ENCODE measurements at places on chromosomes 5 and 9. TPM values are rescaled to one million over a fixed set of nuclear protein-coding genes. Genes with fewer than 3 reads are reported as not detected.

Gene PTGDS
- not detected for total RNA-seq

Gene CATSPER3
- total RNA-seq, result 0.54 TPM

DNA sequence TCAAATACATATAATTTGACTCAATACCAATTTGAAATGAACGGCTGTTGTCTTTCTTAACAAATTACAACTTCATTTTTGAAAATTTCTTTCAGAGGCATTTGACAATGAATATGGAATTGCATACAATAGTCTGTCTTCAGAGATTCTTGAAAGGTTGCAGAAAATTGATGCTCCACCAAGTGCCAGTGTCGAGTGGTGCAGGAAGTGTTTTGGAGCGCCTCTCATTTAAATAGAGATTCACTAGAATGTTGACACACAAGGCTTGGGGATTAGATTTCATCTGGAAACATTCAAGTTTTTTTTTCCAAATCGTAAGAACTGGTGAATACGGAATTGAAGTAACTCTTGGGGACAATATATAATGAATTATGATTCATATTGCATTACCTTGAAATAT is 8.1 kb downstream of the RPS6 start:
- DNase-seq, result no peak

GRCh38 chr9:123655681-123656423 is 274.1 kb downstream of the DENND1A start:
- no peak for DNase-seq

DNA sequence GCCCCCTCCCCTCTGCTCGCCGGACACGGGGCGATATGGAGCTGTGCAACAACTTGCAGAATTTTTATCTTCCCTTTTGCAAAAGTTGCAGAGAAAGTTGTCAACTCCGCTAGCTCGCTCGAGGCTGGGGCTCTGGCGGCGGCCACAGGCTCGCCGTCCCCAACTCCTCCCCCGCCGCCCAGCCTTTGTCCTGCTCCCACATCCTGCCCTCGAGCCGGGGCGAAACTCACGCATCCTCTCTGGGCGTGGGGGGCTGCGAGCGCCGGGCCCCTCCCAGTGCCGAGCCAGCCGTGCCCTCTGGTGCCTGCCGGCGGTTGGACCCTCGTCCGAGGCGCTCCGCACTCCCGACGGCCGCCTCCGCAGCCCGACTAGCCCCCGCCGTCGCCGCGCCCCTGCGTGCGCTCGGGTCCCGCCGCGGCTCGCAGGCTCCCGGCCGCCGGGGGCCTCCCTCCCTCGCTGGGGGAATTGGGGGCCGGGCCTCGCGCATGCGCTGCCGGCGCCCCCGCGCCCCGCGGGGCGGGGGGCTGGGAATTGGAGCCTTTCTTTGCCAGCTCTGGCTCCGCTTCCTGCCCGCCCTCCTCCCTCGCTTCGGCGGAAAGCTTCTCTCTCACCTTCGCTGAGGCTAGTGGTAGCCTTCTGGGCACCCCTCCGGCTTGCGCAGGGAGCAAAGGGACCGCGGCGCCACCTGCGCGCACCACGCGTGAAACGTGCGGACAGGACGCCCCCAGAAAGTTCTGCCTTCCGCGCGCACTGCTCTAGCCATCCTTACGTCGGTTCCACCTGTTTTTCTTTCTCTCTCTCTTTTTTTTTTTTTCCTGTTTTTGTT is at the start of gene CCNJL:
Gene CCNJL, minus strand, starts transcription at position 431 of the 826 bp plus-strand sequence. CDS start 641 bp downstream, outside the sequence.
- peak; percentile 87 for DNase-seq

DNA sequence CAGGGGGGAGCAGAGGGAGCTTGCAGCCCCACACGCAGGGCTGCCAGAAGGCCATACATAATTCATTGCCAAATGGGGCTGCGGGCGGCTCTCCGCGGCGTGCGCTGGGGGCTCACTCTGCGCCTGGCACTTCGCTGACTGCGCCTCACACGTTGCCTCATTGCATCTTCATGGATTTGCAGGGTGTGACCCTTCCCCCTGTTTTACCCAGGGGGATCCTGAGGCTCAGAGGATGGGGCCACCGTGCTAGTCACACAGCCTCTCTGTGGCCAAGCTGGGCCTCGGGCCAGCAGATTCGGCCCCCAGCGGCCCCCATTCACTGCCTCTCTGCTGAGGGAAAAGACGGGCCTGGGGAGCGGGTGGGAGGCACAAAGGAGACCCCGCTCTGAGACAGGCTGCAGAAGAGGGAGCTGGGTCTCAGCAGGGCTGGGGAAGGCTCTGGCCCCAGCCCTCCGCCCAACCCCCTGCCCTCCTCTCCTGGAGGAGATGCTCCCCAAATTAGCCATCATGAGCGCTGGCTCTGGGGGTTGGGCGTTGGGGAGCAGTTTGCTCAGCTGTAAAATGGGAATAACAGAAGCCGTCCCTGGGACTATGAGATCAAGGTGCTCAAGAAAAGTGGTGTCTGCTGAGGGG is 115.5 kb downstream of the C9orf50 start:
- DNase-seq, result no peak

- no peak for DNase-seq
Observed at GRCh38 chr5:164051745-164052144, 546.3 kb downstream of the MAT2B start.
